ENCODE measurements at places on chromosomes 1 and 21.

DNA sequence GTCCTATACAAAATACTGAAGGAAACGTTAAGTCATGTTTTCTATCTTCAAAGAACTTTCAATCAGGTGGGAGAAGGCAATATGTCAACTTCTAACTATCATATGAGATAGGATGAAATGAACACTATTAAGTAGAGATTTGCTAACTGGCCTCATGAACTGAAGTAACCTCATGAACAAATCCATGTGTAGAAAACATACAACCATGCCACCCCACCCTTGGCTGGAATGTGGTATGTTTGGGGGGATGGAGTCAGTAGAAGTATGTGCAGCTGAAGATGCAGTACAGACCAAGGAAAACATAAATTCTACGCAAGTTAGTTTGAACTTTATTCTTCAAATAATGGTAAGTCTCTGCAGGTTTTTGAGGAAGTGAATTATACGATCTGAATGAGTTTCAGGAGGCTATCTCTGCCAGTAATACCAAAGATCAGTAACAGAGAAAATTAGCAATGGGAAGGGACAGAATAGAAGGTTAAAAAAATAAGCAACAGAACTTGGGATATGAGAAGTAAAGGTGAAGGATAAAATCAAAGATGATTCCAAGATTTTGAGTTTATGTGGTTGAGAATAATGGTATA is 4.5 kb downstream of the TRMT1L start:
- DNase-seq = no peak

- peak; percentile 46 for DNase-seq
These were observed 13.4 kb upstream of the NOS1AP start for GRCh38 chr1:162056043-162056442.

GRCh38 chr21:43868461-43868860 is 3.4 kb downstream of the AGPAT3 start:
- no peak for DNase-seq

DNA sequence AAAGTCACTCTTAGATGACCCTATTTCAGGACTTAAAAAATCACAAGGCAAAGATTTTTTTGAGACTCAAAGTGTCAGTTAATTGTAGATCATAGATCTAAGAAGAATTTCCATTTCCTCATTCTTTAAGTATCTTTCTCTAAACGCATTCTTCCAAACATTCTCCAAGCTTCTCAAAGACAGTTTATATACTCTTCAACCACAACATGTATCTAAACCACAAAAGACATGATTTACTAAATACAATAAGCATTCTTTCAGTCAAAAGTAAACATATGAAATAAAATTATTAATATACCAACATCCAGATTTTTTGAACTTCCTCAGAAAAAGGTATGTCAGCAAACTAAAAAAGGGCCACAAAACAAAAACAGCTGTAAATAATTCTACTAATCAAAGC is 24.4 kb downstream of the RC3H1 start:
- no peak for DNase-seq

DNA sequence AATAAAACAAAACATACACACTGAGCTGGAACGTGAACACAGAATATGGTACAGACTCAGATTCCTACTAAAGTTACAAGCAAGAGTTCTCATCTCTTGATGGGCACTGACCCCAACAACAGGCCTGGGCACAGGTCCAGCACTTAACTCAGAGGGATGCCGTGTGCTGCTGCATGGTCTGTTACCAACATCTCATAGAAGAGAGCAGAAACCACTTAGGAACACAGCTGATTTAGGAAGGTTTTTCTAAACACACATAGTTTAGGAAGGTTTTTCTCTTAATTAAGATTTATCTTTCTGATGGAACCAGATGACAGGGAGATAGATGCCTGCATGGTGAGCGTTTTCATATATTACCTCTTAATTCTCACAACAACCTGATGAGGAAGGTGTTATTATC is 1.5 kb downstream of the GCLM start:
- DNase-seq = no peak

- DNase-seq = no peak
These were observed 179.5 kb upstream of the MAP1LC3C start for GRCh38 chr1:242178436-242178835.

DNA sequence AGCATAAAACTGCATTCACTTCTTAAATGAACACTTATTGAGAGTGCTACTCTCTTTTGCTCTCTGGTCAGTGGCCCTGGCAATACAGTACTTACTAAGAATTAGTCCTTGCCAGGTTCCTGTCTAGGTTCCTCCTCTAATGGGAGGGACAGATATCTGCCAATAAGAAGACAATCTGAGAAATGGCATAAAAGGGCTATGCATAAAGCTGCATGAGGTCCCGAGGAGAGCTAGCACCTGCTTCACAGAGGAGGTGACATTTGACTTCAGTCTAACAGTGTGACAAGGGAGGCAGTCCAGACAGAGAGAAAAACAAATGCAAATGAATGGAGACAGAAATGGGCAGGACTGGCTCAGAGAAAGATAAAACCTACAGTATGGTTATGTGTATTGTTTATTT is 357.1 kb upstream of the SGIP1 start:
- DNase-seq = no peak

- no peak for DNase-seq
These were observed 11.9 kb downstream of the GBP5 start for GRCh38 chr1:89260566-89261255.

- DNase-seq = no peak
These were observed 16.5 kb downstream of the FAAP20 start for GRCh38 chr1:2177946-2178538.

DNA sequence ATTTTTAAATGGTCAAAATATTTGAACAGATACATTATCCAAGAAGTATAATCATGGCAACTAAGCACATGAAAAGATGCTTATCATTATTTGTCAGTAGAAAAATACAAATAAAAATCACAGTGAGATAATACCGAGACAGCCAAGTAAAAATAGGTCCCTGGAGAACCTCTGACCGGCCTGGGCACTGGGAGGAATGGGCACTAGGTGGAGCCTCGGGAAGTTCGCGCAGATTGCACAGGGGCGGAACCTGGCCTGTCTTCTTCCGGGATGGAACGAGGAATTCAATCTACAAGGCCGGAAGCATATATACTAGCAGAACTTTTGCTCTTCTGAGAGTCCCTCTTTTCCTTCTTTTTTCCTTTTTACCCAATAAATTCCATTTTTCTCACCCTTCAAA is 148.5 kb upstream of the CHRM3 start:
- DNase-seq = no peak

- peak; percentile 53 for DNase-seq
These were observed 789 bp downstream of the BTF3L4 start for GRCh38 chr1:52056937-52057231.

GRCh38 chr1:223144431-223144830 is 1.4 kb upstream of the TLR5 start:
- DNase-seq = no peak

DNA sequence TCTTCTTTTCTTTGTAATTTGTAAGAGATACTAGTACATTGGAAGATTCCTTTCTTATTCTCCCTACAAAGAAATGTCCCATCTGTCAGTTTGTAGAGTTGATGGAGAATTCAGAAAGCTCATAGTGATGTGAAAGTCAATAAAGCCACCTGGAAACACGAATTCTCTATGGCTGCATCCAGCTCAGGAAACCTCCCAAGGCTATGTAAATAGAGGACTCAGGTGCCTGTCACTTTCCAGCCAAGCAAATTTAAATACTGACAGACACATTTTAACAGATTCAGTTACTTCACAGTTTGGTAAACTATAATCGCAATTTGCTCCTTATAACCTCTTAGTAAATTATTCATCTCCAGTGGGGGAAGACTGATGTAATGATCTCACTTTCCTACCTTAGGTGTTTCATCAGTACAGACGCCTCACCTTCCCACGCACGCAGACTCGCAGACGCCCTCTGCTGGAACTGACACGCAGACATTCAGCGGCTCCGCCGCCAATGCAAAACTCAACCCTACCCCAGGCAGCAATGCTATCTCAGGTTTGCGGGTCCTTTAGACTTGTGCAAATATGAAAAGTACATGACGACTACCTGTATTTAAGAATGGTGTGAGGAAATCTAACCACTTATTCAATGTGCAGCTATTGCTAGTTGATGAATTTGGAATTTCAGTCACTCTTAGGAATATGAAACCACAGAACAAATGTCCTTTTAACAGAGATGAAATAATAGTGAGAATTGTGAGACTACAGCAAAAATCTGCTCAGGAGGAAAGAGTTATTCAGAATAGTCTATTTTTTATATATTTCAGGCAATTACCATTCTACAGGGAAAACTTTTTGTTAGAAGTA is 60.6 kb downstream of the PTPRC start:
- peak; percentile 71 for DNase-seq

GRCh38 chr1:7427605-7428300 is 343.3 kb upstream of the VAMP3 start:
- DNase-seq = no peak

GRCh38 chr1:15948595-15949452 is 27.1 kb downstream of the ZBTB17 start:
- DNase-seq = no peak

GRCh38 chr1:248751142-248751541 is 4.4 kb downstream of the LYPD8 start:
- no peak for DNase-seq

GRCh38 chr1:184025242-184025675 is 12.3 kb downstream of the COLGALT2 start:
- no peak for DNase-seq

- DNase-seq = no peak
These were observed 43.6 kb downstream of the TNFRSF9 start for GRCh38 chr1:7896994-7897393.

- DNase-seq = no peak
These were observed 72.0 kb upstream of the CLDN14 start for GRCh38 chr21:36551731-36552433.

DNA sequence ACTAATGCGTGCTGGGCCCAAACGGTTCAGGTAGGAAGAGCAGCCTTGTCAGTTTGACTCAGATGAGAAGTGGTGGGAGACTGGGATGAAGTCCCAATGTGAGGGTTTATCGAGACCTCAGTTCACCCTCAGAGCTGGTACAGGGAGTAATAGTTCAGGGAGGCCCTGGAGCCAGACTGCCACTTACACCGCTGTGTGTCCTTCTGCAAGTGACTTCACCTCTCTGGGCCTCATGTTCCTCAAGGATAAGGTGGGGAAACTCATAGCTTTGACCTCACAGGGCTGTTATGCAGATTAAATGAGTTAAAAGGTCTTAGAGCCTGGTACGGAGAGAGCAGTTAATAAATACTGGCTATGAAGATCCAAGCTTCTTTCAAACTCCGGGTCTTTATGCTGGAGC is 219.9 kb downstream of the TRABD2B start:
- no peak for DNase-seq

GRCh38 chr1:236471653-236472052 is 52.1 kb upstream of the LGALS8 start:
- no peak for DNase-seq

DNA sequence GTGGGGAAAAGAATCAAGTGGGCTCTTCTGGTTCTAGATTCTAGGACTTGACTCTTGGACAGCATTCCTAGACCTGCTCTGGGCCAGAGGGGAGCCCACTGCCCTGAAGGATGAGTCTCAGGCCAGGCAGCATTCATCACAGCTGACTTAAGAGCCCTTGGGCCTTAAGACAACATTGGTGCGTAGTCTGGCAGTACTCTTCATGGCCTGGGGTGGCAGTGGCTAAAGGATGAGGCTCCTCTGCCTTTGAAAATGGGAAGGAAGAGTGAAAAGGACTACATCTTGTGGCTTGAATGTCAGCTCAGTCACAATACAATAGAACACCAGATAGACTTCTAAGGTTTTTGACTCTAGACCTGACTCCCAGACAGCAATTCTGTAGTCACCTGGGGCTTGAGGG is 1415.1 kb upstream of the PRMT6 start:
- DNase-seq = no peak

DNA sequence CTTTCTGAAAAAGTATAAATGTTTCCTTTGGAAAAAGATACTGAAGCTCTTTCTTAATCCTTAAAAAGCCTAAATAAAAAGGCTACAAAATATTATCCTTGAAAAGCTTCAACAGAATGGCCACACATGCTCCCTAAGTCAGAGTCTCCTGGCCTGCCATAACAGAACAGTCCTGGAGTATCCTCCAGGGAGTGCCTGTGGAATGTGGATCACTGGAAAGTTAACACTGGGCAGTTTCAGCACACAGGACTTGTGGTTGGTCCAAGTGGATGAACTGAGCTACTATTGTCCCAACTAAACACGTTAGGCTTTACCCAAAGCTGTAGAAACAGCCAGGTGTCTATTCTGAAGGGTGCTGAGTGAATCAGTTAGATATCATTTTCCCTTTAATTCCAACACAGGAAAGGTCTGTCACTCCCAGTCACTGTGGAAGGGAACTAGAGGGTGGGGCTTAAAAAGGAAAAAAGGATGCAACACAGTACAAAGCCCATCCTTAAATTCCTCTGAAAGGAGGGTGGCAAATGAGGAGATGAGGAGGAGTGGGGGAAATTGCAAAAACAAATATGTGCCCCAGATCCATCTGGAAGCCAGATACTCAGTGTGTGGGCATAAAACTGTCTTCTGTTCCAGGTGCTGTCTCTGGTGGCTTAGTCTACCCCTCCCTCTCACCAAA is 196.3 kb upstream of the SPAG17 start:
- DNase-seq = no peak

- no peak for DNase-seq
These were observed 405.9 kb upstream of the RGS18 start for GRCh38 chr1:191752342-191752741.

- no peak for DNase-seq
These were observed 770 bp upstream of the RC3H1 start for GRCh38 chr1:174022976-174023277.

DNA sequence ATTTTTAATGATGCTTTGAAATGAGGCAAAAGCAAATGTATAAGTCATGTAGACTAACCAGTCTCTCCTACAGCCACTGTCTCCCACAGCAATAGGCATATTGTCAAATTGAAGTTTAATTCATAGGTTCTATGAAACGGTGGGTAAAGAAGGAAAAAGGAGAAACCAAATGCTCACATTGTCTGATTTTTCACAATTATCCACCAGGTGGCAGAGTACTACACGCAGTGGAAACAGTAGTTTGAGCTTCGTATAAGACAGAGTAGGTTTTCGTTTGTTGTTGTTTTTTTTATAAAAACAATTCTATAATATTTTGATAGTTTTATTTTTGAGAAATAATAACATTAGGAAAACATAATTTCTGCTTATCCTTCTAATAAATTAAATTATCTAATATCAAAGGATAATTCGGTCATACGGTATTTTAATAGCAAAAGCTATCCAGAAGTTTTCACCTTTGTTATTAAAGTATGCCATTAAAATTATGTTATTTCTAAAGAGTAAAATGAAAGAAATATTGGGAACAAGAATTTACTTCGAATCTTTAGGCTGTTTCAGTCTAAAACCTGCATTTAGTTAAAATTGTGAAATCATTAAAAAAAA is 39.1 kb downstream of the TYW3 start:
- peak; percentile 46 for DNase-seq

GRCh38 chr1:224380003-224380402 is 23.3 kb downstream of the CNIH4 start:
- peak; percentile 72 for DNase-seq

GRCh38 chr1:98538106-98538505 is 123.4 kb upstream of the SNX7 start:
- no peak for DNase-seq

DNA sequence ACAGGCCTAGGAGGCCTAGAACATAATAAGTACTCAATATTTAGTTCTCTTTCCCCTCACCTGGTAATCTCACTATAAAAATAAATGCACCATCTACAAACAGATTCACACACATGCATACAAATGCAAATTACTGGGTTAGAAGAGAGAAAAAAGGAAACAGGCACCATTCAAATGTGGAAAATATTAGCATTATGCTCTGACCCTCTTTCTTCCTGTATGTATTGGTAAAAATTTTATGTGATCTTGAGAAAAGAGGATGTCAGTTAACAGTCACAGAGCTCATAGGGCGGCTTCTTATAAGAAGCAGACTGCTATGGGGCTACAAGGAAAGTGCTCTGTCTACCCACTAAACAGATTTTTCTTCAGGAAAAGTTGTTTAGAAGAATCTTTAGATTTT is 565.4 kb downstream of the LMO4 start:
- DNase-seq = no peak
